ENCODE measurements at places on chromosomes 3 and 15.

- no peak for DNase-seq
Measured at GRCh38 chr15:92631721-92632120, 23.9 kb downstream of the FAM174B start.

DNA sequence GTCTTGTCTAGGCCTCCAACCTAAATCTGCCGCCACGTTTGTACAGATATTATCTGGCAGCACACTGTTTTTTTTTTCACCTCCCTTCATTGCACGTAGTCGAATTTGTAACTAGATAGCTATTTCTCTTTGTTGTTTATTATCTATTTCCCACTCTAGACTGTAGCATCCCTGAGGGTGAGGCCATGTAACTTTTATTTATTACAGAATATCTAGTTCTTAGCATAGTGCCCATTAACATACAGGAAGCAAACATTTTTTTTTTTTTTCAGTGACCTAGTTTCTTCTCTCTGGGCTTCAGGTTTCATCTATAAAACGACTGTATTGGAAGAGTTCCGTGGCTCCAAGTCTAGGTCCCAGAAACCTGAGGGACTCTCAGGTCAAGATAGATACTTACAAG lies 354.3 kb downstream of the FGF12 start:
- DNase-seq, result no peak

DNA sequence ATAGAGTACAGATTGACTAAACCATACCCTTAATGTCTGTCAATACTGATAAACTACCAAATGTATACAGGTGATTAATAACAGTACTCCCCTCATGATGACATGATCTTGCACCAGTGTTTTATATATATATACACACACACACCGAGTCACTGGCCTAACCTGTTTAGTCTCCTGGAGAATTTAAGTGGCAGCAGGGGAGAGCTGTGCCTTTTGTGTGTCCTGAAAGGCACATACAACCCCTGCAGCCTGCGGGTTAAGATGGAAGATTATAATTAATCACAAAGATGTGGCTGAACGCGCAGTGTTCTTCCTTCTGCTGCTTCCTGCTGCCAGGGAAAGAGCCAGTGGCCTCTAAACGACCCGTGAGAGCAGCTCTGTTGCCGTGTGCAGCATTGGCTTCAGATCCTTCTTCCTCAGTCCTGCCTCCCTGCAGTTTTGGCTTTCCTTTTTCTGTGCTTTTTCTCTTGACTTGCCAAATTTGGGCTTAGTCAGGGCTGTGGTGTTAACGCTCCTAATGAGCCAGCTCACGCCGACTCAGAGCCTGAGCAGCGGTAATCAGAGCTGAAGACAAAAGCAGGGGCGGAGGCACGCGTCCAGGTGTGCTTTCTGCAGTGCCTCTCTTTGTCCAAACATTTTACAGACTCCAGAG lies 42.5 kb upstream of the UBE3A start:
- no peak for DNase-seq

DNA sequence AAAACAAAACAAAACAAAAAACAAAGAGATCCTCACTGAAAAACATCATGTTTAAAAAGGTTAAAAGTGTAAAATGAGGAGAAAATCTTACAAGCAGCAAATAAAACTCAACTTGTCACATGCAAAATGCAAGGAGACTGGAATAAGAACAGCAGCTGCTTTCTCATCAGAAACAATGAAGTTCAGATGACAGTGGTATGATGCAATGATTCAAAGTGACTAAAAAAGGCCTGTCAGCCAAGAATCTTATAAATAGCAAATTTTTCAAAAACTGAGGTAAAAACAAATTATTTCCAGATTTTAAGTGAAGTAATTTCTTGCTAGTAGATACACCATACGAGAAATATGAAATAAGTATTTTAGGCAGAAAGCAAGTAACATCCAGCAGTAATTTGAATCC lies 68.6 kb upstream of the EPHA3 start:
- DNase-seq, result no peak

DNA sequence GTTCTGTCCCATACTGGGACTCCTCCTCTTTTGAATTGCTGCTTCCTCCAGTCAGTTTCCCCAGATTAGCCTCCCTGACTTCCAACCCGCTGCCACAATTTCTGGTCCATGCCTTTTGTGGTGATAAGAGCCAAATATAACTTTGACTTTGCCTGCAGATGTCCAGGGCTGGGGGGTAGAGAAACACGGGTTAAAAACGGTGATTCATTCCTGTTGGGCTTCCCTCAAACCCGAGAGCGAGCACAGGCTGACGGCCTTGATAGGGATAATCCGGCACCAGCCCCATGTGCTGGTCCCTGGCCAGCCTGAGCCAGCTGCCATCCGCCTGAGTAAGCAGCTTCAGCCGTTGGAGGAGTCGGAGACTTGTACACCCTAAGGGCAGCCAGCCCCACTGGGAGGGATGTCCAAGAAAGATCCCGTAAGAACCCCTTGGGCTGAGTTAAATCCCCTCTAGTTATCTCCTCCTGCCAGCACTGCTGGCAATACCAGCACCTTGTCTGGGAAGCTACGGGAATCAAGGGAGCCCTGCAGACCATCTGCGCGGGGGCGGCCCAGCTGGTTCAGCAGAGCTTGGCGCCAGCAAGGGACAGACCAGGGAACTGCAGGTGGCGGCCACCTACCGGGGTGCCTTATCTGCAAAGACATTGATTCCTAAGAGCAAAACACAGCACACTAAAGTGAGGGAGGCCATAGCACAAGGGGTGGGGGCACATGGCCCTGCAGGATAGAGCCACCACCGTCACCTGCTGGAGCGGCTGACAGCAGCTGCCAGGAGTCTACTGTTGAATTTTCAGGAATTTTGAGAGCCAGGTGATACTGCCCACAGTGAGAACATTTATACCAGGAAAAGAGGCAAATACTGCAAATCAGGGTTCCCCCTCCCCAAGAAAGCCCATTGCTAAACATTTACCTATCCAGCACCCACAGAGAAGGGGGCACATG lies 18.1 kb downstream of the CSPG4 start:
- peak; percentile 70 for DNase-seq

DNA sequence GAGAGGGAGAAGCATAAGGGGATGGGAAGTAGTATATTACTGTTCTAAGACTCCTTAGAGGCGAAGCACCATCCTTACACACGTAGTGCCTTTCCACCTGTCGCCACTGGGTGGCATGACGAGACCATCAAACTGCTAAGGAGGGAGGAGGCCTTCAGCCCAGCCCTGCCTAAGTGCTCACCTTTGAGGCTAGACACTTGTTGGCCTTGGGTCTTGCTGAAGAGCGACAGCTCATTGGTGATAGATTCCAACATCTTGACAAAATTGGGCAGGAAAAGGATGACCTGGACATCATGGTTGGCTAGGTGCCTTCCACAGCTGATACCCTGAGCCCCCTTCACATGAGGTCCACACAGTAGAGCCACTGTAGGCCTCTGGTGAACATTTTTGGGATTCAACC lies 19.6 kb downstream of the CLK3 start:
- peak; percentile 72 for DNase-seq

DNA sequence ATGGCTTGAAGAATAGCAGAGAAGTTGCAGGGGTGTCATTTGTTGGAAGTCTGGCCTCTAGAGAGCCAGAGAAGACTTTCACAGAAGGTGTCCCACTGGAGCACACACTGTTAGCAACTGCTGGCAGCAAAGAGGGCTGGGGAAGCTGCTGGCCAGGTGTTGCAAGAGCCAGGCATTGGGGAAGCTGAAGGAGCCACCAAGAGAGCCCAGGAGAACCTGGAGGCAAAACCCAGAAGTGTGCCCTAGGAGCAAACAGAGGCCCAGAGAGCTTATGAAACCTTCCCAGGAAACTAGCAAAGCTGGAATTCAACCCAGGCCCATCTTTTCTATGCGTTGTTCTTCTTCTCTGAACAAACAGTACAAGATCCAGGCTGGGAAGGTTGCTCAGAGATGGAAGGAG lies 132.7 kb upstream of the TRIM42 start:
- DNase-seq, result no peak

GRCh38 chr3:65052101-65052500 lies 364.3 kb upstream of the ADAMTS9 start:
- no peak for DNase-seq

- no peak for DNase-seq
Measured at GRCh38 chr3:55807210-55807609, 320.1 kb upstream of the WNT5A start.

DNA sequence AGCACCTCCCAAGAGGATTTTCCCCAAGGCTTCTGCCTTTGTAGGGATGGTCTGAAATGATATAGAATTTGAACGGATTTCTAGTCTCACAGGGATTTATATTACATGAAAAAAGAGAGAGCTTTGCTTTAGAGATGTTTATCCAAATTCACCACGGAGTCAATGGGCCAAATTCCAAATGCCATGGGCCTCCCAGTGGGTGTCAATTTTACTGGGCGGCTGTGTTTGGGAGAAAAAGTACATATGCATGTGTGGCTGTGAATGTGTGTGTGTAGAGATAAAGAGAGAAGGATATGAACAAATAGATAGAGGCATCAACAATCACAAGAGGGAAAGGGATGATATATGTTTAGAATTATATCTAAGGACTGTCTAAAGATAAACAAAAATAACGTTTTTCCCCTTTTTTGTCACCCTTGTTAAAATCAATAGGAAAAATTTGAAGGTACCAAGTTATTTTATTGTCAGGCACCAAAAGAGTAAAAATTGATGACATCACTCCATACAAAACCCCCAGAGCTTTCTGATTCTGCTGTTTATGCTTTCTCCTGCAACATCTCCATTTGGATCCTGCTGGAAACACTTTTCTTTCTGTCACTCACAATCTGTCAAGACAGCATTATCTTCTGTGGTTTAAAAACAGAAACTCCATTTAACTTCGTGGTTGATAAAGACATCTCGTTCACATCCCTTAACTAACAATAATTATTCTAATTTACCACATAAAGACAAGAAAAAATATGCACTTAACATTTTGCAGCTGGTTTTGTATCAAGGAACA lies 160.7 kb downstream of the FHIT start:
- no peak for DNase-seq

GRCh38 chr3:17802950-17803349 lies 60.5 kb upstream of the TBC1D5 start:
- no peak for DNase-seq

DNA sequence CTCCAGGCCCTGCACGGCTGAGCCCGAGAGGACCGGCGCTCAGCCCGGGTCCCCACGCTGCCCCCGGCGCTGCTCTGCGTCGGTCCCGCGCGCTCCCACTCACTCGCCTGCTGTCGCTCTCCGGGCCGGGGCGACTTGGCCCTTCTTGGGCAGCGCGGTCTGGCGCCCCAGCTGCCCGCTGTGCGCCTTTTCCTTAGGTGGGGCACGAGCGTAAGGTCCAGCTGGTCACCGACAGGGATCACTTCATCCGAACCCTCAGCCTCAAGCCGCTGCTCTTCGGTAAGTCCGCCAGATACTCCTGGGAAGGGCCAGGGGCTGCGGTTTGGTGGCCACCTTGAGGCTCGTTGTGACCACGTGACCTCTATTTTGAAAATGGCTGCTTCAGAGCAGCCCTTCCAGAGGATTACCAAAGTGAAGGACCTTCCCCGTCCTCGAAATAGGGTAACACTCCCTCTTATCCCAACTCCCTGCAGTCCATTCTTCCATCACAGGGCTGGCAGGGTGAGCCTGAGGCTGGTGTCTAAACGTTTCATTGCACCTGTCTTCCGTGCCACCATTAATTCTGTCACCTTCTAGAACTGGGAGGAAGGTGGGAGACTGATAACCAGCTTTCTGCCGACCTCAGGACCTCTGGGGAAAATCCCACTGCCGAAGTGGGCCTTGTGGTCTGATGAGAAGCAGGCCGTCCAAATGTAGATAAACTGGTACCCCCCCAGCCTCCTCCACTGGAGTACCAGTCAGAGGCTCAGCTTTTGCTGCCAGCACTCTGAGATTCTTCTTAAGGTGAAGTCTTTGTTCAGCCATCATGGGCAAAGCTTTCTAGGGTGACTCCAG lies 812 bp downstream of the P4HTM start:
- DNase-seq, result peak; percentile 44

- DNase-seq, result no peak
Measured at GRCh38 chr15:40265355-40265754, 17.5 kb downstream of the ANKRD63 start.

DNA sequence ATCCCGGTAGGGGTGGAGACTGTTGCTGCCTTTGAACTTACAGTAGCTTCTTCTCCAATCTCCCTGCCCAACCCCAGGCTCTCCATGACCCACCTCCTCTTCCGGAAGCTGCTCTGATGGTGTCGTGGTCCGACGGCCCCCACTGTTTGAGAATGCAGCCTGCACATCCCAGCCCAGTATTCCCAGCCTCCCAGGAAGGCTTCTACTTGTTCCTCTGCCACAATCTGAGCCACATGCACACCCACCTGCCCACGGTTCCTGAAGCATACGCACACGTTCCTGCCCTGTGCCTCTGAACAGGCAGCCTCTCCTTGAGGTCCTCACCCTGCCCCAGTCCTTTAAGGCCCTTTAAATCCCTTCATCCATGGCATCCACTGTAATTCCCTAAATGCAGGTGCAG lies 57.4 kb downstream of the ABTB1 start:
- no peak for DNase-seq

DNA sequence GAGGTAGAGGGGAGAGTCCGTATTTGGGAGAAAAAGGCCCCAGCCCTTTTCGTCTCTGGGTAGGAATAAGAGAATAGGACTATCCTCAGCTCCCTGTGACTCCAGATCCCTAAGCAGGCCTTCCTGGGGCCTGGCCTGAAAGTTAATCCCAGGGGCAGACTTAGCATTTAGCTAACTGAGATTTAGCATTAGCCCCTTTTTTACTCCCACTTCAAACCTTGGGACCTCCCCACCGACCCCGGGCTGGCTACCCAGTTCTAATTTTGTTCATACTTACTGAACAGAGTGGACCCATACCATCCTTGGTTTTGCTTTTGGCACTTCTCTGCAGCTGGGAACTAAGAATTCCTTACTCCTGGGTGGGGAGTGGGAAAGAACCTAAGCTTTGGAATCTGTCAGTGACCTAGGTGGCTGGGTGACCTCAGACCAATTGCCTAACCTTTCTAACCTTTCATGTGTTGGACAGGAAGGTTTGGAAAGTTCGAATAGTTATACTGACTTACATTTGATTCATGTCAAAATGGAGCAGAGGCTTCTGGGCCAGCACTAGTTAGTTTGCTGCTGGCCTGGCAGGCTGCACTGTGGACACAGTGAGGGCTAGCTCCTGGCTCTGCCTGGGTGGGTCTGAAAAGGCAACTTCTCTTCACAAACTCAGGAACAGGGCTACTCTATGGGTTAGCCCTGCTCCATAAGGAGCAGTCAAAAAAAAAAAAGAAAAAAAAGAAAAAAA lies 11.6 kb downstream of the TTC21A start:
- DNase-seq, result no peak

DNA sequence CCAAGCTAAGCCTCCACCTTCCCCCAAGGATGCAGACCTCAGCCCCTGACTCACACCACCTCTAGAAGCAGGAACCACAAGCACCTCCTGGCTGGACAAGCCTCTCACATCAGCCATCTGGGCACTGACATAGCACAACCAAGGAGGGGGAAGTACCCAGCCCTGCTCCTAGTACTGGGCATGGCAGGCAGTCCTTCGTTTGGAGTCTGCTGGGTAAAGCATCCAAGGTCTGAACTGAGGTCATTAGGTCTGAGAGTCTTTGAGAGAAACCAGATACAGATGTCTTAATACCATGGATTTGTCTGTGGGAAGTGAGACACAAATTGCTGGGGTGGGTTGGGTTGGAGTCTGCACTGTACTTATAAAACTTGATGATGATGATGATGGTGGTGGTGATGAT lies 61.8 kb downstream of the CCDC33 start:
- DNase-seq, result no peak

- DNase-seq, result no peak
Measured at GRCh38 chr3:130948001-130948773, 54.3 kb downstream of the ATP2C1 start.

- DNase-seq, result no peak
Measured at GRCh38 chr3:186525369-186526255, 18.6 kb downstream of the CRYGS start.

All from RKO (cell line).